ENCODE measurements at places on chromosomes 1 and 21.

DNA sequence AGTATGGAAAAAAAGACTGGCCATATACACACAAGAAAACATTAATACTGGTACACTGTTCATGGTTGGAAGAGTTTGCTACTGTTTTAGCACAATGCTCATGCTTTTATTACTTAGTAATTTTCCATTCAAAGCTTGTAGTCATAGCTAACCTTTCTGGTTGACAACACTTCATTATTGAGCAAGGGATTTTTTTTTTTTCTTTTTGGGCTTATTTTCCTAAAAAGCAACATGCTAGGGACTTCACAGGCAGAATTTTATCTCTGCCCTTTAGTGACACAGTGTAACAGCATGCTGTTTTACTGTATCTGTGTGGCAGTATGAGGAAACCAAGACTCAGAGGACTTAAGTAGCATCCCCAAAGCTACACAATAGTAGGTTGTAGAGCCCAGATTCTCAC is 58.5 kb downstream of the FGGY start:
- DNase-seq = peak; percentile 38

DNA sequence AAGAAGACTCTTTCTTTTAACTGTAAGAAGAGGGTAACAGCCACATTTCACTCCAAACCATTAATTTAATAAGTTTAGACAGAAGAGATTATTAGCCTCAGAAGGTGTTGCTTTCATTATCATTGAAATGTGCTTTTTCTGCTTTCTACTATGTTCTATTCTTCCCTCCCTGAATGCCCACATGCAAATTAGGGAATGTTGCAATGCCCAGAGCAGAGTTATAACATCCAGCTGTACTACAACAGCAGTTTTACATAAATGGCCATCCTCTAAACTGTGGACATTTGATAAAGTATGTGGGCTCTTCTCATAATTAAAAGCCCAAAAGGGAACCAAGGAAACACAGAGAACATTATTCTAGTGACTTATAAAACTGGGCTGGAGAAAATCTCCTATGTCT is 82.2 kb upstream of the SOD1 start:
- no peak for DNase-seq

DNA sequence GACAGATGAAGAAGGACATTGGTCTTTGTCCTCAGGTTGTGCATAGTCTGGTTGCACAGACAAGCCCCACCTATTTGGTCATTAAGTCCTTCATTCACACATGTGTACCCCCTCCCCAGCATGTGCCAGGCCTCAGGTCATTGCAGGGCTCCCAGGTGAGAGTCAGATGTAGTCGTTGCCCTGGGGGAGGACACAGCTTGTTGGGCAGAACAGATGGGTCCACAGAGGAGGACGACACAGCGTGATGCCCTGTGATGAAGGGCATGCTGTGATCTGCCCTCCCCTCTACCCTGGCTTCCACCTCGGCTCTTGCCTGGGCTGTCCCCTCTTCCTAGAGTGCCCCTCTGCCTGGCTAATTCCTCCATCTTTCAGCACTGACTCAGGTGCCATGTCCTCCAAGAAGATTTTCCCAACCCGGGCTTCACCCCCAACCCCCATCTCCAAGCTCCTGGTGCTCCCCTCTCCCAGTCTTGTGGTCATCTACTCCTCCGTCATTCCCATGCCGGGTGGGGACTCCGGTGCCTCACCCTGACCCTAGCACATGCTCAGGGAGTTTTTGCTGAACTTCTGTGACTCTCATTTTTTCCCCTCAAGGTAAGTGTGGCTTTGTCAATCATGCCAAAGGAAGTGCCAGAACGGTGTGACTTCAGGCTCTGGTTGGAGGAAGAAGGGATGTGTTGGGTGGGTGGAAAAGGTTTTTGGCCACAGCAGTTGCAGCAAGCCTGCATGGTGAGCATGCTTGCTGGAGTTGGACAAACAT is 220.5 kb downstream of the FOXD2 start:
- DNase-seq = no peak

GRCh38 chr21:25300632-25301031 is 306.6 kb downstream of the MRPL39 start:
- DNase-seq = no peak

DNA sequence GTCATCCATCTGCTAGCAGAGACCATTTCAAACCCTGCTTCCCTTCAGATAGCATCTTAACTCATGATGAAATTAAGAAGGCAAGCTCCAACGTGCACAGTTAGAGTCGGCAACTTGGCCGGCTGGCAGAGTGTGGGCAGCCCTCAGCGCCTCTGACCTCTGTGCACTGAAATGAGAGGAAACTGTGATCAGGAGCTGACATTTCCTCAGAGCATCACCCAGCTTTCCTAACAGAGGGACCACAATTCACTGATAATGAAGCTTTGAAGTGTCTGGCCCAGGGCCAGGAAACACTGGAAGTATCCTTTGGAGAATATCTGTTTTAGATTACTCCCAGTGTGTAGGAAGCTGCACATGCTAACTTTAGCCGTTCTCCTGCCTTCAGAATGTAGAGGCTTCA is 145.0 kb upstream of the ZC3H11B start:
- DNase-seq = peak; percentile 28

GRCh38 chr1:209708297-209708696 is 3.7 kb downstream of the HSD11B1 start:
- no peak for DNase-seq

DNA sequence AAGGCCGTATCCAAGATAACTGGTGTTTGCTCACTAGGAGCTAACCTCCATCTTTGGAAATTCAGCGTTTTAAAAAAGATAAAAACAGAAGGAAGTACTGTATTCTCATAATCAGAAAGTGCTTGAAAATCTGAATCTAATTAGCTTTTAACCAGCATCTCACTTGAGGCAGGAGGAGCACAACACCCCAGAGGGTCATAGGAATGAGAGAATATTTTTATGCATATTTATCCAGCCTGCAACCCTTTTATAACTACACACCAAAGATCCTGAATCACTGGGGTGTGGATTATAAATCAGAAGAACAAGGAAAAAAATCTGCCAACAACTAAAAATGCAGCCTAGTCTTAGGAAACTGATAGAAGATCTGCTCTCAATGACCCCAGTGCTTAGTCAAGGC is 68.0 kb upstream of the PTCH2 start:
- no peak for DNase-seq

DNA sequence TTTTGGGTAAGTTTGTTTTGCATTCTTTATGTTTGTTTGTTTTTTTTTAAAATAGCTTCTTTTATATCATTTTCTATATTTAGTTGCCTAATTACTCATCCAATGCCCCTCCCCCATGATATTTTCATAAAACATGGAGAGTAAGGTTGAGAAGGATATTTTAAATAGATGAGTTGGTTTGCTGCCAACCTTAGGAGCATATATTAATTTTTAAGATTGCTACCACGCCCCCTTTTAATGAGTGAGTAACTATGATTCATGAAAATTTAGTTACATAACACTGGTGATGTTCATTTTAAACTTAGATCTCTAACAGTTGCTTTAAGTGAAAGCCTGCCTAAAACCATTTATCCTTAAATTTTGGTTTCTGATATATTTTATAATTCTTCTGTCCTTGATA is 18.7 kb downstream of the TMEM50A start:
- peak; percentile 61 for DNase-seq

DNA sequence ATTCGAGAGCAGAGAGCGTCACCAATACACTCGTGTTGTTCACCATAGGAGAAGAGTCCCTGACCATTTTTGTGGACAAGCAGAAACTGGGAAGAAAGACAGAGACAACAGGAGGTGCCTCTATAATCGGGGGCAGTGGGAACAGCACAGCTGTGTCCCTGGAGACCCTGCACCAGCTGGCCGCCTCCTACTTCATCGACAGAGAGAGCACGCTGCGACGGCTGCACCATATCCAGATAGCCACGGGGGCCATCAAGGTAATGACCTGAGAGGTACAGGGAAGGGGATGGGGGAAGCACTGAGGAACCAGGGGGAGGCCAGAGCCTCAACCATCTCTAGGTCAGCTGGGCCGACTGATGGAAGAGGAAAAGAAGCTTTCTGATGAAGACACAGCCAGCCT is 86.4 kb downstream of the BRINP2 start:
- DNase-seq = no peak

GRCh38 chr1:31243501-31244286 is 4.0 kb upstream of the NKAIN1 start:
- DNase-seq = peak; percentile 78

GRCh38 chr1:15177710-15178166 is 24.2 kb downstream of the TMEM51 start:
- no peak for DNase-seq

DNA sequence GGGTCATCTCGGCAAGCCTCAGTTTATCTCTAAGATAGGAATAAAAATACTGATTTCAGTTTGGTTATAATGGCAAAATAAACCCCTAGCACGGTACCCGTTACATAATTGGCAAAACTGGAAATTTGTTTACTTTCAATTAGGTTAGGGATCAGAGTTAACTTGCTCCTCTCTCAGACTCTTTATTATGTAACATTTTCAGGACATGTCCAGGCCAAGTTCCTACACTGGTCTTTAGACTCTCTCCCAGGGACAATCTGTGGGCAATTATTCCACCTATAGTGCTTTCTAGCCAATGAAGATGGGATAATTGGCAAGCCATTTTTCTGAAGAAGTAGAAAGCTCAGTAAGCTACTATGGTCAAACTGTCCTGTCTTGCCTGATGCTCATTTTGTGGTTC is 189.4 kb downstream of the NEK7 start:
- no peak for DNase-seq

DNA sequence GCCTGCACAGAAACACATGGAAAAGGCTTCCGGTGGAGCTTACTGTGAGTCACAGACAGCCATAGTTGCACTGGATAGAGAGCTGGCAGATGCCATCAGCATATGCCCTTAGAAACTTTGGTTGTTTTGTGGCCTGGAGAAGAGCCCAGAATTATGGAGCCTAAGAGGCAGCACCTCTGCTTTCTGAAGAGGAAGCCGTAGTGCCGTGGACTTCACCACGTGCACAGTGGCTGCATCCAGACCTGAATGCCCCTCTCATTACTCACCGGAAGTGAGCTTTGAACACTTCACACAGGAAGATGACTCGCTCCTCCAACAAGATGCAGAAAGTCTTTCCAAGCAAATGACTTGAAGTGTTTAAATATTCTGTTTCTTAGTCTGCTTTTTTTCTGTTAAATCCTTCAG is 28.4 kb downstream of the JUN start:
- peak; percentile 99 for DNase-seq

- DNase-seq = no peak
Measured at GRCh38 chr1:112713466-112714312, 1.4 kb downstream of the PPM1J start.

GRCh38 chr1:21492356-21492625 is 16.9 kb upstream of the ALPL start:
- no peak for DNase-seq

GRCh38 chr1:50979937-50980336 is 9.9 kb downstream of the CDKN2C start:
- no peak for DNase-seq

DNA sequence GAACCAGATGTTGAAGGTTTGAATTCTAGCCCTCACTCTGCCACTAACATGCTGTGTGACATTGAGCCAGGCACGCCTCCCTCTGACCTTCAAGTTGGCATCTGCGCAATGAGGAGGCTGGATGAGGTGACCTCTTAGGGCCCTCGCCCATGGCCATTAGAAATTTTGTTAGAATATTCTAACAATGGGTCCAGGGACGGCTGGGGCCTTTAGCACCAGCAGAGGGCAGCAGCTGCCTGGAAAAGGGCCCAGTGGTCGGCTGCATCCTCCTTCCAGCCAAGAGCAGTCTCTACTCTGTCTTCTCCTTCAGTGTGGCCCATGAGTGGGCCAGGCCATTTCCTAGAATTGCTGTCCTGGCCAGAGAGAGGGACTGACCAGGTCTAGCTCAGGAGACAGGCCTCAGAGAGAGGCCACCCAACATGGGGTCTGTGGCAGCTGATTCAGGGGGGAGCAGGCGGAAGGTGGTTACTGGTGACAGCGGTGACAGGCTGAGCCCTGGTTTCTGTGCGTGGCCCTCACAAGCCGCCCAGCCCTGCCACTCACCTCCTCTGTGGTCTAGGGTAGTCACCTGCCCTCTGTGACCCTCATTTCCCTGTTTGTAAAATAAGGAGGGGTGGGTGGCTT is 101.3 kb upstream of the ACTL8 start:
- peak; percentile 44 for DNase-seq

GRCh38 chr1:153648000-153648643 is 10.4 kb upstream of the SNAPIN start:
- DNase-seq = no peak

DNA sequence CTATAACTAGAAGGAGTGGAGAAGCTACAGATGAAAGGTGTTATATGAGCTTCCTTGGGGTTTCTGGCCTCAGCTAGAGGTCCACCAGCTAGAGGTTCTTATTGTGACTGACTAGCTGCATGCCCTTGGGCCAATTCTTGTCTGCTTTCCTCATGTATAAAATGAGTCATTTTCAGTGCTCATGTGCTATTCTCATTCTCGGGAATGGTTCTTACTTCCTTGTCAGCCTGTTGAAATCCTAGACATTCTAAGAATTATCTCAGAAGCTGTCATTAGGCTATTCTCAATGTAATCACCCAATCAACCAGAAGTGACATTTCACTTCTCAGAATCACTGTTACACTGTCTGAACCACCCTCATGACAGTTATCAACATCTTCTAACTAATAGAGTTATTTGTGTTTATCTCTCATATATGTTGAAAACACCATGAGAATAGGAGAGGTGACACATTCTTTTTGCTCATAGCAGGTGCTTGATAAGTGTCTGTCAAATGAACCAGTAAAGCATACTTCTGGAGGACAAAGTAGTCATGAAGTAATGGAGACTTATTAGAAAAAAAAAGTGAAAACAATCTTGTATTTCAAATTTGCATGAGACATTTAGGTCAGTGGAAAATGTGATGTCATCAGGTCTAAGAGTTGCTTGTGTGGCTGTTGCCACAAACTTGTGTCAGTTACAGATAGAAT is 122.8 kb upstream of the IVNS1ABP start:
- DNase-seq = peak; percentile 60

DNA sequence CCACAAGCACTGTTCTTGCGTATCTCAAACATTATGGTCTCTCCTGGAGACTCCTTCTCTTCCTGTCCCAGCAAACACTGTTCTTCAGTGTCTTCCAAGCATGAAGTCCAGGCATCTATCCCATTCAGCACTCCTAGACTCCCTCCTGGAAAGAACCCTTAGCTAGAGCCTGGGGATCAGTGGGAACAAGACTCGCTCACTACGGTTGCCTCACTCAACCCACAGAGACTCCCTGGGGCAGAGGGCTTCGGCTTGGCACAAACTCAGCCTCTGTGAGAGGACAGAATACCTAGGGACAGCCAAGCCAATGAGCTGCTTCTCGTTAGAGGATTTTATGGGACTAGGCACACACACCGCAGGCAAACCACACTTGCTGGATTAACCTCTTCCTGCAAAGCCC is 86.5 kb upstream of the IPO9 start:
- peak; percentile 43 for DNase-seq
